ENCODE measurements at places on chromosomes 16 and 17.
A peak's percentile ranks its signal among the peaks of the same experiment; 100 is the strongest.

DNA sequence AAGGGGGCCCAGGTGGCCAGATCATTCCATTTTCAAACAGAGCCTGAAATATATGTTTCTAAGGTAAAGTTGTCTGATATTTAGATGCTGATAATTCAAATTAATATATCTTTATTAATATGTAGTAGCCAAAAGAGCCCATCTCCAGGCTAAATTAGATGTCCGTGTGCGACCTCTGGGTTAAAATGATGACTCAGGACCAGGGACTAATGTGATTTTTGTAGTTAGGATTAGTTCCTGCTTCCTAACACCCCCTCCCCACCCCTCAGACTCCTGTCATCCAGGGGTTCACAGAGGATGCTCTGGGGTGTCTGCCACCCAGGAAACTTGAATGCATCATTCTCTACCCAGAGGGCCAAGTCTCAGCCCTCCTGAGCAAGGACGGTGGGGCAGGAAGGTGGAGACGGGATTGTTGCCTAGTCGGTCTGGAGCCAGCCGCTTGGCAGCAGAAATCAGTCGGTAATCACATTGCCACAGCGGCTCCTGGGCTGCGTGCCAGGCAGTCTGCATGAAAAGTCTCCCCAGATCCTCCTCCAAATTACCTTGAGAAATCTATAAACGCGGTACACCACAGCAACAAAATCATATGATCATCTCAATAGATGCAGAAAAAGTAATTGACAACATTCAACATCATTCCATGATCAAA lies 29.8 kb downstream of the CNGB1 start:
- peak; percentile 28 for DNase-seq

DNA sequence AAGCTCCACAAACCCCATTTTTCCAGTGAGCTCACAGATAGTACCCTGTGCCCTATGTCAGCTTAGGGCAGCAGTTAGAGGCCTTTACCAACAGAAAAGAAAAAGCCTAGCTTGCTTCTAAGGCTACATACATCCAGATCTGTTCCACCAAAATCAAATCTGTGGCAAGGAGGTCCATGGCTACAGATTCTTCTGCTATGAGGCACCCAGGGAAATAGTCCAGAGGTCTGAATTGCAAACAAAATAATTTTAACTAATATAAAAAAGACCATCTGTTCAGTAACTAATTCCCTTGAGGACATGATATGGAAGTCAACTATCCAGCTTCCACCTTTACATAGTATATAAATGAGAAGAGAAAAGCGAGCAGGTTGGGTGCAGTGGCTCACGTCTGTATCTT lies 129.3 kb downstream of the PARN start:
- DNase-seq, result no peak

DNA sequence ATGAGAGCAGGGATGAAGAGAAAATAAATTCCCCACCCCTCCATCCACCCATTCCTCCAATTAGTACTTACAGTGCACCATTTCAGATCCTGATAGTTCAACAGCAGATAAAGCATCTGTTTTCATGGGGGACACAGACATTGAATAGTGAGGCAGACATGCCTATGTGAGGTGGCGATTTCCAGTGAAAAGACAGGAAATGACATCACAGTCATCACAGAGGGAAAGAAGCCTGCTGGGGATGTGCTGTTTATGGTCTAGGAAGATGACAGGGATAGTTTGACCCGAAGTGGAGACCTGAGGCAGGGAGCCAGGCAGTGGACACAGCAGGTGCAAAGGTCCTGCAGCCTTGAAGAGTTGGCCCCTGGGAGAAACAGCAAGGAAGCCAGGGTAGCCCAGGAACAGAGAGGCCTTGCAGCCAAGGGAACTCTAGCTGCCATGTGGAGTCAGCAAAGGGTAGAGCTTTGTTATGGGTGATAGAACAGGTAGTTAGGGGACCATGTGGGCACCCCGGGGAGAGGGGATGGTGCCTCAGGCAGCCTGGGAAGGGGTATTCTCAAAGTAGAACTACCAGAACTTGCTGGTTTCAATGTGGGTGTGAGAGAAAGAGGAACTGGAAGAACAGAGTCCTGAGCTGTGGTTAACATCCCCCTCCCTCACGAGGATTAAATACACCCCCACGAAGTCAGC lies 256.6 kb downstream of the CPPED1 start:
- no peak for DNase-seq

DNA sequence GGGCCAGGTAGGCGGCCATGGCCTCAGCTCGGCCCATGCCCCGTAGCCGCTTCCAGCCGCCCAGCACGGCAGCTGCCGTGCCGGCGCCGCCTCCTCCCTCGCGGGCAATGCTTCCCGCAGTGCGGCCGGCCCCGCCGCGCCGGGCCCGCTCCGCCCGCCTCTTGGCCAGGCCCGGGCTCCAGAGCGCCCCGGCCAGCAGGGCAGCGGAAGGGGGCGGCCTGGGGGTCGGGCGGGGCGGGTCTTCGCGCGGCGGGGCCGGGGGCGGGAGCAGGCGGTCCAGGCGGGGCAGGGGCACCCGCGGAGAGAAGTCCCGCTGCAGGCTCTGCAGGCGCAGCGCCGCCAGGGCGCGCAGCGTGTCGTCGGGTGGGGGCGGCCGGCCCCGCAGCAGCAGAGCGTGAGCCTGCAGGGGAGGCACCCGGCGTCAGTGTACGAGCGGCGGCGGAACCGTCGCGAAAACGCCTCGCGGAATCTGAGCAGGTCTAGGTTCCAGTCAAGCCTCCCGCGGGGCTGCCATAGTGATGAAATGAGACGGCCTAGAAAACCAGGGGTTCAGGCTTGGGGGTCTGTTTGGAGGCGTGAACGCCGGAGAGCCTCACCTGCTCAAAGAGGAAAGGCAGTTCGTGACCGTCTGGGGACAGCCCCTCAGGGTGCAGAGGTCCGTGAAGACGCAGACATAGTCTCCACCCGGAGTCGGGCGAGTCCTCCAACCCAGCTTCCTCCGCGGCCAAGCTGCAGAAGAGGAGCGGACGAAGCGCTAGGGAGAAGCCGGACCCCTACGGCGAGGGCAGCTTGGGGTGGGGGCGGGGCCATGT lies 6.6 kb downstream of the PLEKHH3 start:
- no peak for DNase-seq

DNA sequence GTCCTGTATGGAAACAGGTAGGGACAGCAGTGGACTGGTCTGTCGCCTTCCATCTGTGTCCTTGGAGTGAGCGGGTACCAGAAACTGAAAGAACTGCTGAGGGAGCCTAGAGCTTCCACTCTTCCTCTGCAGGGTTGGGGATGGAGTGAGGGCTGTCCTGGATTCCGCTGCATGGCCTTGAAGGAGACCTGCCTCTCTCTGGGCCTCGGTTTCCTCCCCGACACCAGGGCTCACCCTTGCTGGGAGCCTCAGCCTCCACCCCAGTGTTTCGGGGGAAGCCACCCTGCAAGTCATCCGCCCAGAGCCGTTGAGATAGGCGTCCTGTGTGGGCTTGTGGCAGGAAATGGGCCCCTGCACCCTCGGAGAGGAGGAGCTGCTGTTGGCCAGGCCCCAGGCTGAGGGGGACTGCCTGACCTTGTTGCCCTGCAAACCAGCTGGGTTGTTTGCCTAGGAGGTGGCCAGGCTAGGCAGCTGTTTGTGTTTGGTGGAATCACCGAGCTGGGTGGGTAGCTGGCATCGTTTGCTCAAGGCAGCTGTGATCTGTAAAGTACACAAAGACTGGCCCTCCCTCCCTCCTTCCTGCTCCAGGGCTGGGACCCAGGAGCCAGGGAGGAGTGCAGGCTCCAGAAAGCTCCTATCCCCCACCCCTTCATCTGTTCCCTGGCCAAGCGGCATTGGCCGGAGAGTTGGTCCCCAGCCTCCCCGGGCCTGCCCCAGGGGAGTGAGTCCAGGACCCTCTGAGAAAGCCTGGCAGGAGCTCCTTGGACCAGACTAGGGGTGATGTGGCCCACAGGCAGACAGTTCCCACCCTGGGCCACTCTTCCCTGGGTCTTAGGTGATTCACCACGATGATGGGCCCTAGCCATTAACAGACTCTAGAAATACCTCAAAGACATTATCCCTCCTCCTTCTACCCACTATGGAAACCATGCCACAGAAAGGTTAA lies 1.3 kb downstream of the RAB37 start:
- DNase-seq, result no peak

GRCh38 chr16:29702269-29702668 lies 23.3 kb downstream of the QPRT start:
- DNase-seq, result no peak

- no peak for DNase-seq
Measured at GRCh38 chr16:11597235-11598095, 10.7 kb upstream of the LITAF start.

GRCh38 chr17:40341808-40342503 lies 22.6 kb downstream of the GJD3 start:
- peak; percentile 40 for DNase-seq

- no peak for DNase-seq
Measured at GRCh38 chr17:6558932-6559752, 2.8 kb upstream of the PITPNM3 start.

GRCh38 chr17:17029938-17030337 lies 12.3 kb upstream of the MPRIP start:
- DNase-seq, result no peak

DNA sequence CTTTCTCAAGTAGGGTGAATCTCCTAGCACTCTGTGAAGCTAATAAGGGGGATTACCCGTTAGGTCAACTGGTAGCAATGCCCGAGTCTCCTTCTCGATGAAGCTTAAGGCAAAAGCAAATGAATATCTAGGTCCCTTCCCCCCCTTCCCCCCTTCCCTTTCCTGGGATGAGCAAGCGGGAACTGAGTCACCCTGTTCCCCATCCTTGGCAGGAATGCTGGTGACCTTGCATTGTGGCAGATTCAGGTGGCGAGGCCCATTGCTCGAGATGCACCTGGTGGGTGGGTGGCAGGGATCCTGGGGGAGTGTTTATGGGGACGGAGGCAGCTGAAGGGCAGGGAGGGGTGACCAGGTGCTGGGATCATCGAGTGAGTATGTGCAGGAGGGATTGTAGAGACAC lies 7.1 kb downstream of the NXPH3 start:
- DNase-seq, result no peak

DNA sequence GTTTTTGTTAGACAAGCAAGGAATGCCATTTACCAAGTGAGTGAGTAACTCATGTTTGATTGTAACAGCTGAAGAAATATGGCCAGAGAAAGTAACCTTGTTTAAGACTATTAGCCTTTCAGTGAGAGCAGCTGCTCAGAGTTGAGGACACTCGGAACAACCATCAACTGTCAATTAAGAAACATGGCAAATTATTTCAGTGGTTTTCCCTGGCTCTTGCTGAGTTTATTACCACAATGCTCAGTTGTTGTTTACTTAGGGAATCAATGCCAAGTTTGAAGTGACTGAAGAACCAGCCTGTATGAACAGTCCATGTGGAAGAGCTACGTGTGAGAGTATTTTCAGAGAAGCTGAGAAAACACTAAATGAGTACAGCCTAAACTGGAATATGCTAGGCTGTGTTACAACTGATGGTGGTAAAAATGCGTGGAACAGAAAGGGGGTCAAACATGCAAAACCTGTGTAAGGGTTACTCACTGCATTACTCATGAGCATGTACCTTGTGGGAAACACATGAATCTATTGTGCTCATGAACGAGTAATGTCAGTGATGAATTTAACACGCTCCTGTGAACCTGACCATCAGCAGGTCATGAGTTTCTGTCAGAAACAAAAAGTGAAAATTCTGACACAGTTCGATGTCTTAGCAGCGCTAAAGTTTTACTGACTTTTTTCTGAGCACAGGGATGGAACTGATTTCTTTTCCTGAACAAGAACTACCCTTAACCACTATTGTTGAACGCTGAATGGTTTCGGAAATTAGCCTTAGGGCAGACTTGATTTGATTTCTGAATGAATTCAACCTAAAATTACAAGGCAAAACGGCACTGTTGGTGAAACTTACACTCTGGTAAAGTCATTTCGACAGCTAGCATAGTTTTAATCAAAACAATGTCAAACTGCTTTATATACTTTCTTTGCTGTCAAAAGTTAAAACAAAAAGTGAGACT lies 33.5 kb downstream of the GNA13 start:
- no peak for DNase-seq

GRCh38 chr16:12171206-12171605 lies 194.7 kb downstream of the SNX29 start:
- DNase-seq, result no peak

DNA sequence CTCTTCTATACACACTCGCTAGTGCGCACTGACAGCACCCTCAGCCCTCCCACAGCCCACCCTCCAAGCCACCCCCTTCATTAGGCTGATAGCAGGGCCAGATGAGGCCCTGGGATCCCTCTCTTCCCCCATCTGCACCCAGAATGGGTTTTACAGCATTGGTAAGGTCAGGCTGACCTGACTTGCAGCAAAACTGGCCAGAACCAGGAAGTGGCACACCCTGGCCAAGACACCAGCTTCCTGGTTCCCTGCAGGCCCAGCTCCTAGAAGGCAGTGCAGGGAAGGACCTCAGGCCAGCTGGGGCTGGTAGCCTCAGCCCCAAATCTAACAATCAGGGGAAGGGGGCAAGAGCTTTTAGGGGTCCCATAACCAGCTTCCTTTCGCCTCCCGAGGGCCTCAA lies 50.0 kb upstream of the MRPS23 start:
- no peak for DNase-seq

GRCh38 chr16:21327046-21327445 lies 49.0 kb upstream of the CRYM start:
- DNase-seq, result no peak

DNA sequence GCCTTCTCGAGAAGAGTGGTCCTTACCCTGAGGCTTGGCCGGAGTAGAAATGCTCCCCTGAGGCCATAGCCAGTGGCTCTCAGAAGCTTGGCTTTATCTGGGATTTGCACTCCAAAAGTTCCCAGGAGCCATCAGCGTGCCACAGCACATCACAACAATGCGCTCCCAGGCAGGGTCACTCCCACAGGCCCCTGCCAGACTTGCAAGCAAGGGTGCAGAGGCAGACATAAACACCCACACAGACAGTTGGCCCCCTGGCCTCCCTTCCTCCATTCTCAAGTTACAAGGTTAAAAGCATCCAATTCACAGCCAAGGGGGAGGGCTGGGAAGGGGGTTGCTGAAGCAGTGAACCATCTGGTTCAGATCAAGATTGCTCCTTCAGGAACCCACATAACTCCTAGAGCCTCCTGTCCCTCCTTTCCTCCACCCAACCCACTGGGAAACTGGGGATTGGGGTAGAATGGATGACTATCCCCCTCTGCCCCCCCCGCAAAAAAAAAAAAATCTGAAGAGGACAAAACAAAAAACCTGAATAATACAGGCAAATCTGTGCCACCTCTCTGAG lies 1.8 kb downstream of the ST3GAL2 start:
- DNase-seq, result no peak

DNA sequence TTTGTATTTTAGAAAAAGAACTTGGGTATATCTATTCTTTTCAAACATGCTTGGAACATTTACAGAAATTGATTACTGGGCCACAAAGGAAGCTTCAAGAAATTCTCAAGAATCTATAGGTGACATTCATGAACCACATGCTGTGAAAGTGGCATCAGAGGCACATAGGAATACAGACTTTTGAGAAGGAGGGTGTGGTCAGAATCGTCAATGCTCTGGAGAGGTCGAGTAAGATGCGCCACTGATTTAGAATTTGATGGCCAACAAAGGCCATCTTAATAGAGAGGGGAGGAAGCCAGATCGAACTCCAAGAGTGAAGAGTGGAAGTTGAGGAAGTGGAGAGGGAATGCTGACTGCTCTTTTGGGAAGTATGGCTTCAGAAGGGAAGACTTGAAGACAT lies 3.5 kb upstream of the NSMCE1 start:
- DNase-seq, result no peak

GRCh38 chr17:8728971-8729370 lies 15.7 kb downstream of the CCDC42 start:
- DNase-seq, result no peak
